Progenitor cell of endocrine pancreas (in vitro differentiated cells): ENCODE measurements at places on chromosomes 12 and 14. TPM values are rescaled to one million over a fixed set of nuclear protein-coding genes. Genes with fewer than 3 reads are reported as not detected.

Gene LTBP2
- total RNA-seq = 0.47 and 0.79 TPM in 2 replicates

Gene CDH24
- total RNA-seq = 23.7 and 25.1 TPM in 2 replicates

DNA sequence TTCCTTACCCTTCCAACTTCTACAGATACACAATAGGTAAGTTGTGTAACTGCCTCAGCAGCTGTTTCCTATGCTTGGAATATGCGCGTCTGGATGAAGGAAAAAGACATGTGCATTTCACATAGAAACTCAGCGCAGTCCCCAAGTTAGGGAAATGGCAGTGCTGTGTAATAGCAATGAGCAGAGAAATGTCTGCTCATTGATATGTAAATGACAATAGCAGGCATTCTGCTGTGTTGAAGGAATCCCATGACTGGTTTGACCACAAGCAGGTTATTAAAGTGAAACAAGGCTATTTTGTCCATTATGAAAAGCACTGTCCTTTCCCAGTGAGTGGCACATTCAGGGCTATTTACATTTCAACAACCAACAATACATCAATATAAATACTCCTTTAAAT is 106.6 kb downstream of the BTG1 start:
- DNase-seq = no peak

Gene KRT80
- total RNA-seq = 0.07 and 0.20 TPM in 2 replicates

Gene NFATC4
- 56.6 and 57.6 TPM in 2 replicates for total RNA-seq

Gene PPP1R1A
- 22.1 and 22.3 TPM in 2 replicates for total RNA-seq

DNA sequence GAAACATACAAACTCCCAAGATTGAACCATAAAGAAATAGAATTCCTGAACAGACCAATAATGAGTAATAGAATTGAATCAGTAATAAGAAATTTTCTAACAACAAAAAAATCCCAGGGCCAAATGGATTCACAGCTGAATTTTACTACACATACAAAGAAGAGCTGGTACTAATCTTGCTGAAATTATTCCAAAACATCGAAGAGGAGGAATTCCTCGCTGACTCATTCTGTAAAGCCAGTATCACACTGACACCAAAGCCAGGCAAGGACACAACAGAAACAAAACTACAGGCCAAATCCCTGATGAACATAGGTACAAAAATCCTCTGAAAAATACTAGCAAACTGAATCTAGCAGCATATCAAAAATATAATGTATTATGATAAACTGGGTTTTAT is 367.8 kb upstream of the CLEC14A start:
- DNase-seq = no peak

GRCh38 chr12:17134315-17134714 is 528.4 kb upstream of the LMO3 start:
- DNase-seq = no peak

GRCh38 chr12:70456953-70457352 is 90.9 kb downstream of the KCNMB4 start:
- DNase-seq = no peak

- DNase-seq = peak; percentile 34
Observed at GRCh38 chr12:113092607-113093408, 36.3 kb downstream of the DTX1 start.

GRCh38 chr14:23154964-23155587 is 28.4 kb downstream of the SLC7A8 start:
- DNase-seq = no peak

Gene FOXN4
- 0.33 and 0.34 TPM in 2 replicates for total RNA-seq

- DNase-seq = no peak
Observed at GRCh38 chr12:47033081-47033480, 46.3 kb upstream of the PCED1B start.

DNA sequence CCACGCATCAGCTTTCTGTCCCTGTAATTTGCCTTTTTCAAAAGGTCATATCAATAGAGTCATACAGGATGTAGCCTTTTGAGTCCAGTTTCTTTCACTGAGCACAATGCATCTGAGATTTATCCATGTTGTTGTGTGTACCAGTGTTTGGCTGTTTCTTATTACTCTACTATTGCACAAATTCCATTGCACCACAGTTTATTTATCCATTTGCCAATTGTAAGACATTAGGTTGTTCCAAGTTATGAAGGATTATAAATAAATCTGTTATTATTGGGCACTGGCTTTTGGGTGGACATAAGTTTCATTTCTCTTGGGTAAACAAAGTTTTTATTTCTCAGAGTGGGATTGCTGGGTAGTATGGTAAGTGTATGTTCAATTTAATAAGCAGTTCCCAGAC is 68.3 kb upstream of the TBPL2 start:
- no peak for DNase-seq
